ENCODE measurements at places on chromosomes 1 and 21. TPM values are rescaled to one million over a fixed set of nuclear protein-coding genes. Genes with fewer than 3 reads are reported as not detected.

DNA sequence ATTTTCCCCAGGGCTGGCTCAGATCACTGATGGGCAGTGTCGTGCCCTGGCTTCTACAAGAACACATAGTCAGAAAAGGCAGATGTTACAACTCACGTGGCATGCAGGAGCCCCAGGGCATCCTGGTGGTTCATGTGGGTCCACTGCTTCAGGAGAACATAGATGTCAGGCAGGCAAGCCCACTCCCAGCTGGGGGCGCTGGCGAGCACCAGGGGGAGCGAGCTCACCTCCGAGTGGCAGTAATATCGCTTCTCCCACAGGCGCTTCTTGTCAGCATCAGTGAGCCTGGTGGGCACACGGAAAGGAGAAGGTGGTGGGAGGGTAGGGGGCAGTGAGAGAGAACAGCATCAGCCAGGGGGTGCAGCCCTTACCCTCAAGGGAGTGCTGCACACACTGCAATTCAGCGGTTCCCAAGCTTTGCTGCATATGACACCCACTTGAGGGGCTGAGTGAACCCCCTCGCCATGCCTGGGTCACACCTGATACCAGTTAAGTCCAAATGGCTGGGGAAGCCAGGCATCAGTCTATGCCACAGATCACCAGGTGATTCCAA is 34.3 kb upstream of the PPP1R15B start:
- peak; percentile 1 for ATAC-seq

DNA sequence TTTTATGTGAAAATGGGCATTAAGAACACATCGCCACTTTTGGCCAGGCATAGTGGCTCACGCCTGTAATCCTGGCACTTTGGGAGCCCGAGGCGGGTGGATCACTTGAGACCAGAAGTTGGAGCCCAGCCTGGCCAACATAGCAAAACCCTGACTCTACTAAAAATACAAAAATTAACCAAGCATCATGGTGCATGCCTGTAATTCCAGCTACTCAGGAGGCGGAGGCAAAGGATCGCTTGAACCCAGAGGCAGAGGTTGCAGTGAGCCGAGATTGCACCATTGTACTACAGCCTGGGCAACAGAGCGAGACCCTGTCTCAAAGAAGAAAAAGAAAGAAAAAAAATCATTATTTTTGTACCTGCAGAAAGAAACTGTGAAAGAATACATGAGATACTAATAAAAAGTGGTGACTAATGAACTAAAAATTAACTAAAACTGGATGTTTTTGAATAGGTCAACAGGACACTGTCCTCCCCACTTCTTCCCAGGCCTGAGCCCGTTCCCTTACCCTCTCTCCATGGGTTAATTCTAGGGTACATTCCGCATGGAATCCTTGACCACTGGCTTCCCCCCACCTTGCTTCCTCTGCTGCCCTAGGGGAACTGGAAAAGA is 8.3 kb upstream of the TINAGL1 start:
- no peak for ATAC-seq

DNA sequence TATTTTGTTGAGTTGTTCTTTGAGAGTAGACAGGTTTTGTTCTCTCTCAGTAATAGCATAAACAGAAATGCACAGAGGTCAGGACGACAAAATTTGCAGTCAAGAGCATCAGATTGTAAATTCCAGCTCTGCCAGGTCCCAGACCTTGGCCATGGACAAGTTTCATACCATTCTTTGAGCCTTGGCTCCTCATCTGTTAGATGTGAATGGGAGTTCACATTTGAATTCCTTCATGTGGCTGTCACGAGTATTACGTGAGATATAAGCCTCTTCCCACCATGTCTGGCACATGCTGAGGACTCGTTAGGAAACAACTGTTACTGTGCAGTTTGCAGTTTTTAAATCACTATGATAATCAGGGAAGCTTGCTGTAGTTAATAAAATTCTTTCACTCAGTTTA is 93.2 kb upstream of the KCTD3 start:
- ATAC-seq: no peak

- ATAC-seq: no peak
These were observed 79.7 kb upstream of the RUNX3 start for GRCh38 chr1:25009671-25010262.

- no peak for ATAC-seq
These were observed 37.3 kb downstream of the KCND3 start for GRCh38 chr1:111952125-111952657.

- ATAC-seq: no peak
These were observed 51.0 kb downstream of the RAB3GAP2 start for GRCh38 chr1:220221269-220221668.

GRCh38 chr1:235468970-235469369 is 35.3 kb downstream of the B3GALNT2 start:
- no peak for ATAC-seq

GRCh38 chr1:26721669-26722355 is 26.0 kb downstream of the ARID1A start:
- ATAC-seq: no peak

- ATAC-seq: no peak
These were observed 6.5 kb upstream of the SEMA4A start for GRCh38 chr1:156146769-156147405.

DNA sequence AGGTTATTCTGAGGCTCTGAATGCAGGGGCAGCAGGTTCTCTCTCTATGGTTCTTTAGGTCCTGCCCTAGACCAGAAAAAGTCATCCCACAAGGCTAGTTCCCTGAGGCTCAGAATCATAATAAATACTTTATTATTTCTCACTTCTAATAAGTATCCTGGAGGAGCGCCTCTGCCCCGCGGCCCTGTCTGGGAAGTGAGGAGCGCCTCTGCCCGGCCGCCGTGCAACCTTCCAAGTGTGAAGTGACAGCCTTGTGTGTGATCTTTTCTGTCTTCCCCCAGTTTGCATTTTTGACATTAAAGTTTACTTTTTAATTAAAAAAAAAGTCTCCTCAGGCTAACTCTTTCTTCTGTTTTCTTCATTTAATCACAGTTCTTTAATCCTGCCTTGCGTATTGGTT is 11.5 kb downstream of the AIM2 start:
- no peak for ATAC-seq

DNA sequence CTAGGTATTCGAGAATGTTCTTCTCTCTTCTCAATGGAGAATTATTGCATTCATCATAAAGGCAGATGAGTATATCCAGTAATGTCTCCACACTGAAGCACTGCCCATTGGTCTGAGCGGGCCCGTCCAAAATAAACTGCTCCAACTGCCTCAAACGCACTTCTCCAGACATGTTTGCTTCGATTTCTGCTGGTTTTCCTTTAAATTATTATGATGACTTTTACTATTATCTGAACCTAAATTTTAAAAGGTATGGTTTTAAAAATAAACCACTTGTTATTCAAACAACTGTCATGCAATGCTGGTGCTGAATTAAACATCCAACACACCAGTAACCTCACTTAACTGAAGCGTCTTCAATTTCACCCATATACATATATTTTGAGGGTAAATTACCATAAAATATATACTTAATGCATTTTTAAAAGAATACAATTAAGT is 1.3 kb downstream of the CDC42BPA start:
- no peak for ATAC-seq

- no peak for ATAC-seq
These were observed 9.8 kb downstream of the PPFIA4 start for GRCh38 chr1:203036135-203036534.

GRCh38 chr1:165816826-165817497 is 10.5 kb upstream of the UCK2 start:
- ATAC-seq: no peak

GRCh38 chr1:95453053-95453452 is 219.0 kb downstream of the RWDD3 start:
- no peak for ATAC-seq

GRCh38 chr1:66552829-66553228 is 18.9 kb downstream of the SGIP1 start:
- no peak for ATAC-seq

DNA sequence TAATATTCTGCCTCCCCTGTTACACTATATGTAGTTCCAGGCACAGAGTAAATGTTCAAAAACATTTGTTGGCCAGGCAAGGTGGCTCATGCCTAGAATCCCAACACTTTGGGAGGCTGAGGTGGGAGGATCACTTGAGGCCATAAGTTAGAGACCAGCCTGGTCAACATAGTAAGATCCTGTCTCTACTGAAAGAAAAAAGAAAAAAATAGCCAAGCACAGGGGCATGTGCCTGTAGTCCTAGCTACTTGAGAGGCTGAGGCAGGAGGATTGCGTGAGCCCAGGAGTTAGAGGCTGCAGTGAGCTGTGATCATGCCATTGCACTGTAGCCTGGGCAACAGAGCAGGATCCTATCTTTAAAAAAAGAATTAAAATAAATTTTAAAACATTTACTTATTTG is 57.6 kb upstream of the SIM2 start:
- ATAC-seq: no peak

DNA sequence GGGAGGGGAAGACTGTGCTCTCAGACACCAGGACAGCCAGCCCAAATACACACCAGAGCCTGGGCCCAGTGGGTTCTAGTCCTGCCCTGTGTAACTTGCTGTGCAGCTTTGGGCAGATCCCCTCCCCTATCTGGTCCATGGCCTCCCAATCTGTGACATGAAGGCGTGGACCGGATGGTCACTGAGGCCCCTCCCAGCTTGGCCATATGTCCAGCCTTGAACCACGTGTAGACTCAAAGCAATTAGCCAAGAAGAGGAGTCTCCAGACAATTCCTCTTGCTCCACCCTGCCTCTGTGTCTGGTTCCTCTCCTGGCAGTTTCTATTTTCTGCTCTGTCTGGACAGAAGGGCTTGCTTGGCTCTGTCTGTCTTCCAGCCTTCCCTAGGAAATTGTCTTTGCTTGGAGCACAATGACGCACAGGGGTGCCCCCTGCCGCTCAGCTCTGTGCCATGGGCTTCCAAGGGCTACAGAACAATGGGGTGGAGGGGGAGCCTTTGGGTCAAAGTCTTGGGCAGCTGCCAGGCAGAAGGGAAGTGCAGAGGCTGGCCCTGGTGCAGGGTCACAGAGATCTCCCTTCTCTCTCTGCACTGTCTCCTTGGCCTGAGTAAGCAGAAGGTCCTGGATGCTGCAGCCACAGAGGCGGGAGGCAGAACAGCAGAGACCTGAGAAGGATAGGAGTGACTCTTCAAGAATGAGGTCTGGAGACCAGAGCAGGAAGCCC is 66.1 kb downstream of the TENT5C start:
- ATAC-seq: no peak

DNA sequence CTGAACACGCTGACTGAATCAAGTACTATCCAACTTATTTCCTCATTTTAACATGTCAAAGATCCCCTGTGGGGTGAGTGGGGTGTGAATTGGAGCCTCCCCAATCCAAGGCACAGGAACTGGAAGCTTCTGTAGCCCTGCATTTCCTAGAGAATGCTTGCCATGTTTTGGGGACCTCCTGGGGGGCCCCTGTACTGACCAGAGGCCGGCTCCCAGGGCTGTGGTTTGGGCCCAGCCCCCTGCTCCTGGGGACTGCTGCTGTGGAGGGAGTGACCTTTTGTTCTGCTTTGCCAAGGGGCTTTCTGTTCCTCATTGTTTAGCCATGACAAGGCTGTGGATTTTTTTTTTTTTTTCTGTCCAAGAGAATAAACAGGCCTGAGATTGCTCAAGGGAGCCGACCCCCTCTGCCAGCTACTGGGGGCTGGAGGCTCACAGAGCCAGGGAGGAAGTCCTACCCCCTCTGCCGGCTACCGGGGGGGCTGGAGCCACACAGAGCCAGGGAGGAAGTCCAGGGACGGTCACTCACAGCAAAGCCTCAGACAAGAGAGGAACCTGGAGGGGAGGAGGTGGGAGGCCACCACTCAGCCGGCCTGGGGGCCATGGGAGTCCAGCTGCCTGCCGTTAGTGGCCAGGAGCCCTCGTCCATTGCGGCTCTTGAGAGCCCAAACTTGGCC is 17.4 kb downstream of the TNFRSF1B start:
- peak; percentile 89 for ATAC-seq

DNA sequence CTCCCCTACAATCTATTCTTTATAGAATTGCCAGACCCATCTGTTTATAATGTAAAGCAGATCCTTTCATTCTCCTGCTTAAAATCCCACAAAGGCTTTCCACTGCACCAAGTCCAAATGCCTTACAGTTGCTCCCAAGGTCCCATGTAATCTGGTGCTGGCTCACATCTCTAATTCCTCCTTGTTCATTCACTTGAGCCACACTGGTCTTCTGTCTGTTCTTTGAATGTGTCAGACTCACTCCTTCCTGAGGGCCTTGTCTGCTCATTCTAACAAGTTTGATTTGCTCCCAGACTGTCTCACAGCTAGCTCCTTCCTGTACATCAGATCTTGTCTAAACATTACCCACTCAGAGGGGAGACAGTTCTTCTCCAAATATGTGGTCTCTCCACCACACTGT is 38.9 kb downstream of the ALG14 start:
- ATAC-seq: no peak

- ATAC-seq: no peak
These were observed 87.1 kb upstream of the BCL10 start for GRCh38 chr1:85363521-85363920.

DNA sequence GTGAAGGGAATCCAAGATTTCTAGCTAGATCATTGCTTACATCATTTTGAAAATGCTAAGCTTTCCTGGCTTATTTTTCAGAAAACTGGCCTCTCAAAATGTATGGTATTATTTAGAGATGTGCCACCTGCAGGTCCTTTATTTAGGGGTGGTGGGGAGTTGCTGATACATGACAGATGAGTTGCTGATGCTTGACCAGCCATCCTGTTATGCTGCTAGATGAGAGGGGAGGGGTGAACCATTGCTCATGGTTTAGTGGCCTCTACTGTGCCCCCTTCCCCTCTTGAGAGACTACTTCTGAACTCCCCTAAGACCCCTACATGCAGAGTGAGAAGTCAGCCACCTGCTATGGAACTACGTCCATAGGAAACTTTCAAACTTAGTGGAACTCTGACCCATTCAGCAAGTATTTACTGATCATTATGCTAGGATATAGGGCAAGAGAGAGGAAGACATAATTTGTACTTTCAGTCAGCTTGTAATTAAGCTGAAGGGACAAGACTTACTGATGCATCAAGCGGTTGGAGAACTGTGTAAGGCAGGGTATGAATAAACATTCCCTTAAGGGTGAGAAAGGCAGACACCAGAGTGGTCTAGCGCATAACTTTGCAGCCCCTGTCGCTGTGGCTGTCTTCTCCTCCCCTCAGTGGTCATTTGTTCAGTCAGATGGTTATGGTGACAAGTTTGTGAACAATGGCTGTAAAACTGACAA is 34.6 kb downstream of the SLAMF6 start:
- no peak for ATAC-seq

- no peak for ATAC-seq
These were observed 15.1 kb downstream of the LCA5L start for GRCh38 chr21:39430457-39430856.

The GPR161 gene
- 19.6 TPM for total RNA-seq

The HAPLN2 gene
- 3.3 TPM for total RNA-seq

The SUSD4 gene
- total RNA-seq: 6.2 TPM

The ERVH48-1 gene
- 2.3 TPM for total RNA-seq

The PDC gene
- 1.1 TPM for total RNA-seq

The REN gene
- not detected for total RNA-seq

The ADAMTS1 gene
- total RNA-seq: 27.8 TPM

The PROX1 gene
- 17.3 TPM for total RNA-seq

The OLFML2B gene
- 12.6 TPM for total RNA-seq

The AGMAT gene
- total RNA-seq: 0.50 TPM

The RBP7 gene
- not detected for total RNA-seq

The CD244 gene
- 1.2 TPM for total RNA-seq

The PTPRC gene
- 0.43 TPM for total RNA-seq
